Inflammatory macrophage treated with lipopolysaccharide for 1 hour (primary cell): ENCODE measurements at places on chromosomes 7 and 10.
A peak's percentile ranks its signal among the peaks of the same experiment; 100 is the strongest.

DNA sequence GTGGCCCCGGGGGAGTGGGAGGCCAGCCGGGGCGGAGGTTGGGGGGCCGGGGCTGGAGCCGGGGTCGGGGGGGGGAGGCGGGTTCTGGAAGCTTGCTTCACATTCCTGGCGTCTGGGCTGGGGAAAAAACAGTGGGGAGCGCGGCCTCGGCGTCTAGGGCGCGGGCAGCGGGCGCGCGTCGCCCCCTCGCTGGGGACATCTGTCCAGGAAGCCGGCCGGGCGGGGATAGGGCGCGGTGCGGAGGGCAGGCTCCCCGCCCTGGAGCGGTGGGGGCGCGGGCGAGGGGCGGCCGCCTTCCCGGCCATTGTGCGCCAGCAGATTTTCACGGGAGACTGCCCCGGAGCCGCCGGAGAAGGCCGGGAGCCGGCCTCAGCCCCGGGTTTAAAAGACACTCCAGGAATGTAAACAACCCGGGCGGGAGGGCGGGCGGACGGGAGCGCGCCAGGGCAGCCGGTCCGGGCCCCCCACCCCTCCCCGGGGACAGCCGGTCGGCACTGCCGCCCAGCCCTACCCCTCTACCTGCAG, 1.4 kb downstream of the ZMIZ1 start:
- no peak for DNase-seq

DNA sequence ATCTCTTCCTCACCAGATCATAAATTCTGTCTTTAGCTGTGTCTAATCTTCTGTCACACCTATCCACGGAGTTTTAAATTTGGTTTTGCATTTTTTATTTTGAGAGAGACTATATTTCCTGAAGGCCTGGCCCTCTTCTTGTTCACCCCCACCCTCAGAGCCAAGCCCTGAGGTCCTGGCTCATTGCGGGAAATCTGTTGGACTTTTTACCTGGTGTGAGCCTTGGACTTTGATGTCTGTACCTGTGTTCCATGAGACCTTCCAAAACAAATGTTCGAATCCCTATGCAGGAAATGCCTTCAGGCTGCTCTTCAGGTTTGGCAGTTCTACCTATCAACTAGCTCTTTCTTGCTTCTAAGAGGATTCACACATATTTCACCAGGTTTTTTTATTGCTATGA, 175.2 kb upstream of the GRB10 start:
- DNase-seq, result no peak

DNA sequence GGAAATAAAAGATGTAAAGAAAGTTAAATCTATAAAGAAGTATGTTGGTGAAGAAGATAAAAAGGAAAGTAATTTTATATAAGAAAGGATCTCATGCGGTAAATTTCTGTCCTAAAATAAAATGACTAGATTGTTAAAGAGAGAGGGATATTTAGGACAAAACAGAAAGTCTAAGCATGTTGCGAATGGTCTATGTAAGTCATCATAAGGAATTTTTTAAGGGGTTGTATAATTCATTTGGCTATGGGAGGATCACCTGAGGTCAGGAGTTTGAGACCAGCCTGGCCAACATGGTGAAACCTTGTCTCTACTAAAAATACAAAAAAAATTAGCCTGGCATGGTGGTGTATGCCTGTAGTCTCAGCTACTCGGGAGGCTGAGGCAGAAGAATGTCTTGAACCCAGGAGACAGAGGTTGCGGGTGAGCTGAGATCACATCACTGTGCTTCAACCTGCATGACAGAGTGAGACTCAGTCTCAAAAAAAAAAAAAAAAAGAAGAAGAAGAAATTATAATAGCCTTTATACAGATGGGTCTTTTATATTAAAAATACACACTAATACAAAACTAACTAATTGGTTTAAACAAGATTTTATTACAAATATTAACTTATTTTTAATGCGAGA, 294.3 kb downstream of the MAGI2 start:
- DNase-seq, result no peak

- DNase-seq, result no peak
Observed at GRCh38 chr10:3238115-3238871, 65.7 kb upstream of the PITRM1 start.

DNA sequence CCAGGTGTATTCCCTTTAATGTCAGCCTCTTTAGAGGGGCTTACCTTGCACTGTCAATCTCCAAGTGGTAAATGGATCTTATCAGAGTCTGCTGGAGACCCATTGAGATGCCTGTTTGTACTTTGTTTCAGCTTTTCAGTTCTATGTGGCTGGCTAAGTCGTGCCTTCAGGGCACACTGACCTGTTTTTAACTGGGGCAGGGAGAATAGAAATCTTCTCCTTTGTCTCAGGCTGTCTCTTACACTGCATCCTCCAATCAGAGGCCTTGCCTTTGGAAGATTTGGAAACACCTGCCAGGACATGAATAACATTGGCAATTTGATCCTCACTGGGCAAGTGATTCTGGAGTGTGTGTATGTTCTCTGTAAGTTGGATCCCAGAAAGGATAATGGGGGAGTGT, 65.0 kb downstream of the POU6F2 start:
- no peak for DNase-seq

GRCh38 chr7:41446606-41447449, 256.1 kb downstream of the INHBA start:
- no peak for DNase-seq

- no peak for DNase-seq
Observed at GRCh38 chr10:89942217-89942616, 240.8 kb downstream of the KIF20B start.

- no peak for DNase-seq
Observed at GRCh38 chr10:110851020-110851612, 20.6 kb upstream of the PDCD4 start.

GRCh38 chr7:94368371-94368791, 26.3 kb upstream of the COL1A2 start:
- no peak for DNase-seq

- peak; percentile 14 for DNase-seq
Observed at GRCh38 chr10:110967009-110967630, 47.7 kb downstream of the SHOC2 start.

DNA sequence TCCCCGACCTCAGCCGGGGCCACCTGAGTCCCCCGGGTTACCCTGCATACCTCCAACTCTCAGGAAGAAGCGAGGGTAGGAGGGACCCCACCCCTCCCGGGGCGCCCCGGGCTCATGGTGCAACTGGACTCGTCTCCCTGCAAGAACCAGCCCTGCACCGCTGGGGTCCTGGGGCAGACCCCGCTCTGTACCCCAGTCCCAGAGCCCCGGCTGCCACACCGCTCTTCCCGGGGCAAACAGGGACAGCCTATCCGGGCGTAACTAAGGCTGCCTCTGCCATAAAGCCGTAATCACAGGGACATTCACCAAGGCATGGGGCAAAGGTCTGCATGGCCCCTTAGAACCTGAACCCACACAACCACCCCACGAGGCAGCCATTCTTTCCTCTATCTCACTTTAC, 6.7 kb upstream of the MAFK start:
- DNase-seq, result no peak

GRCh38 chr7:12570534-12571461, at the start of gene SCIN:
Gene SCIN (plus strand): TSS chr7:12570720. CDS start chr7:12570787, 67 bp downstream.
- peak; percentile 47 for DNase-seq

- no peak for DNase-seq
Observed at GRCh38 chr7:72919256-72919775, 5.6 kb upstream of the POM121 start.

- peak; percentile 65 for DNase-seq
Observed at GRCh38 chr10:33145451-33146188, 187.6 kb upstream of the ITGB1 start.

DNA sequence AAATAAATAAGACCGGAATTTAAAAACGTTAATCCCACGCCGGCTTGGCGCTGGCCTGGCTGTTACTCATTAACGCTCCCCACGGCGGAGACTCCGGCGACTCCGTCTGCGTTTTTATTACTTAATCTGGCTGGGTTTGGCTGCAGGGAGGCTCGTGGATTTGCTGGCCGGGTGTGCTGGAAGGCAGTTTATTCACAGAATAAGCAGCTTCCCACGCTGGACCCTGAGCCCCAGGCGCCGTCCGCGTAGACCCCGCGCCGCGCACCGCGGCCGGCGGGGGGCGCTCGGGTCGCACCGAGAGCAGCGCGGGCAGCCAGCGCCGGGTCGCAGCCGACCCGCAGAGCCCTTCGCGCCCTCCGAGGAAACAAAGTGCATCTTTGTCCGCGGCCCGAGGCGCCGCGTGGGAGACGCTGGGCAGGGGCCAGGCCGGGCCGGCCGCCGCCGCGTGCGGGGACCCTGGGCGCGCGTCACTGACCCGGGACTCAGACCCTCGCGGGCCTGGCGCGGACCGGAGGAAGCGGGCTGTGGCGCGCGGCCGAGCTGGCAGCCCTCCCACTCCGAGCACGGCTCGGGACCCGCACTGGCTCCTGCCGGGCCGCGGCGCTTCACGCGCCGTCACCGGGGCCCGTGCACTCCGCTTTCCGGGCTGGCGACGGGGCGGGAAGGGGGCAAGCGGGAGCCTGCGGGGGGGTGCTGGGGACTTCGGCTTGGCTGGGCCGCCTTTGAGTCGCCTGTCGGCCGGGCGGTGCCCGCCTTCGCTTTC, 587 bp upstream of the GRK5 start:
- DNase-seq, result peak; percentile 58

- no peak for DNase-seq
Observed at GRCh38 chr7:29116361-29117200, 29.8 kb downstream of the CPVL start.

- no peak for DNase-seq
Observed at GRCh38 chr10:19848226-19848985, 32.2 kb downstream of the PLXDC2 start.

DNA sequence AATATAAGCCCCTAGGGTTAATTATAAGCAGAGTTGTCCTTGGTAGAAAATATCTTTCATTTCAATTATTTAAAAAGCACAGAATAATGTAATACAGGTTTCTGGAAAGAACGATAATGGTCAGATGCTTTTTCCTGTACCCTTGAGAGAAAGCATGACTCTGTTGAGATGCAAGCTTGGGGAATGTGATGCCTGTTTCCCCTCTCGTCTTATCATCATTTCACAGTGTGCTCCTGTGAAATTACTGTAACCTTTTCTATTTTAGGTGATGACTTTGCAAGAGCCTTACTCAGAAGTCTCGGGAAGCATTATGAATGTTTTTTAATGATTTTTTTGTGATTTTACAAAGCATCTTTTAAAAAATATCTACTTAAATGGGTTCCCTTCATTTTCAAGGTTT, 243.0 kb downstream of the POLR1F start:
- no peak for DNase-seq

- no peak for DNase-seq
Observed at GRCh38 chr7:132577206-132578049, 1.2 kb upstream of the PLXNA4 start.

DNA sequence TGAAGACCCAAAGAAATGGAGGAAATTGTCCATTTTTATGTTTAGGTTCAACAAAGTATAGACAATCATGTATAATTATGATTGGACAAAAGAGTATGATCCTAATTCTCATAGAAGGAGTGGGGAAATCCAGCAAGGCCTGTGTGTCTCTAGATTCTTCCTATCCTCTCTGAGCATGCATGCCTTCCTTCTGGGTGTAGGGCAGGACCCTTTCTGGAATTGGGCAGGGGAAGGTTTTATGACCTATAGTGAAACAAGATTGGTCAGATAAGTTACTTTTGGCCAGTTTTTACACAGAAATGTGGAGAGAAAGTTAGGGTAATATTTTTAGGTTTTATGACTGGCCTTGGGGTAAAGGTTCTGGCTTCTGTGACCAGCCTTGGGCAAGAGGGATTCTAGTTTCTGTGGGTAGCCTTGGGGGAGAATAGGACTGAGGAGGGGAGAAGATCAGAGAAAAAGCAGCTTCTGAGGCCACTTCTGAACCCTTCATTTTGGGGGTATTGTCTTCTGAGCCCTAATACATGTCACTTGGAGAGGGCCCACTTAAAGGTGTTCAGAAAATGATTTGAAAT, 289.4 kb downstream of the EXOC4 start:
- no peak for DNase-seq

DNA sequence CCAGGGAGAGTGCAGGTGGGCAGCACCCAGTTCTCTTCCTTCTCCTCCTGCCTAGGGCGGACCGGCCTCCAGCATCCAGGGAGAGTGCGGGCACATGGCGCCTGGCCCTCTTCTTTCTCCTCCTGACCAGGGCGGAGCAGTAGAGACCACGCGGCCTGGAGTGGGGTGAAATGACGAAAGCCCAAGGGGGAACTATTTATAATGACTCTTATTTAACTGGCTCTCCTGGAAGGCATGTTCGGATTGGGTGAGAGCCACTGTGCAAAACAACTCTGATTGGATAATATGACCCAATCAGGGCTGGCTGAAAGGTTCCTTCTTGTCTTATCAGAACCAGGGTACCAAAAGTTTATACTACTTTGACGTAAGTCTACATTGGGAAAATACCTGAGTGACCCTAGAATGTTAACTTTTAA, 63.1 kb downstream of the ZNF37A start:
- no peak for DNase-seq

GRCh38 chr7:105461518-105461917, 60.6 kb downstream of the PUS7 start:
- DNase-seq, result no peak

GRCh38 chr10:131698232-131698631, 202.6 kb upstream of the PPP2R2D start:
- DNase-seq, result no peak
